ENCODE measurements at places on chromosomes 16 and 17. TPM values are rescaled to one million over a fixed set of nuclear protein-coding genes. Genes with fewer than 3 reads are reported as not detected.

The FOXN1 gene
- not detected for total RNA-seq

The KRTAP1-1 gene
- total RNA-seq = not detected

The PPP1R27 gene
- total RNA-seq = not detected

The PSMD3 gene
- 149 TPM for total RNA-seq

The KRT24 gene
- not detected for total RNA-seq

The SIAH1 gene
- 14.3 TPM for total RNA-seq

The ARL5C gene
- total RNA-seq = not detected

The TBC1D3I gene
- 0.45 TPM for total RNA-seq

The CCDC144A gene
- 1.7 TPM for total RNA-seq

The GAS2L2 gene
- 0.27 TPM for total RNA-seq

The ATP1B2 gene
- 0.38 TPM for total RNA-seq

The LAT gene
- 193 TPM for total RNA-seq

DNA sequence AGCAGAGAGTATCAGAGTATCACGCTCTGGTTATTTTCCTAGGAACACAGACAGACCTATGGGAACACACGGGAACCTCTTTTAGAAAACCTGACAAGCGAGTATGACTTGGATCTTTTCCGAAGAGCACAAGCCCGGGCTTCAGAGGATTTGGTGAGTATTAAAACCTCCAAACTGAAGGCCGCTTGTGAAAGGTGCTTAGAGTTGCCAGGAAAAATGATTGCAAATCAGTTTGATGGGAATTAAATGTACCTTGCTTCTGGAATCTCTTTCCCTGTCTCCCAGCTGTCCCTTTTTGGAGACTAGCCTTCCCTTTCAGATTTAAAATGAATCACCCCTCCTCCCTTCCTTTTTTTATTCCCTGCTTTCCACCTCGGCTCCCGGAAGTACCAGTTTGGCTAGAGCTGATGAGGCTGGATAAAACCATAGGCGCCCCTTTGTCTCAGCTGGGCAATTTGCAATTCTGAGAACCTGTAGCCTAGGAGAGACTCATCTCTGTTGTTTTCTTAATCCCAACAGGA is 27.3 kb downstream of the KAT7 start:
- H3K4me3 ChIP-seq = no peak overlapping the region
- H3K36me3 ChIP-seq = peaks cover 48% of the 10 kb centered on the region
- H3K27me3 ChIP-seq = no peaks in the 10 kb centered on the region

DNA sequence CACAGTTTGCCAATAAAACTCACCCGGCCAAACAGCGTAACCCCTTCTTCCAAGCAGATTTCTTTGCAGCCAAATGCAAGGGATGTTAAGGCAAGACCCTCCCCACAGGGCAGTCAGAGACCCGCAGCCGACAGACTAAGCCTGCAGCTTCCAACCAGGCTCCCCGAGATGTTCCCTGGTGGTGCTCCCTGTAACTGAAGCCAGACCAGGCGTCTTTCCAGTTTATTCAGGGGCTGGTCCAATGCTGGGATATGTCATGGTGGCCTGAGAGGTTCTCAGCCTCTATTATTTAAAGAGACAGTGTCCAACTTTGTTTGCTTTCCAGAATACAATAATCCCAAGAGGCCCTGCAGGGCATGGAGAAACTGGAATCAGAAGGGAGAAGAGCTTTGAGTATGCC is at the start of gene PMP22:
Gene PMP22, minus strand, starts transcription at position 196 of the 400 bp plus-strand sequence. CDS start 4,599 bp downstream, outside the sequence.
- H3K27ac ChIP-seq = no peak within 1 kb of the TSS
- no peaks in the 10 kb centered on the region for H3K36me3 ChIP-seq
- H3K27me3 ChIP-seq = peaks cover 67% of the 10 kb centered on the region
- H3K4me1 ChIP-seq = peaks cover 8% of the 10 kb centered on the region
- DNase-seq = no peak
- H3K4me3 ChIP-seq = no peak within 1 kb of the TSS

GRCh38 chr16:90035902-90036301 is 16.6 kb upstream of the DBNDD1 start:
- H3K4me3 ChIP-seq = no peak overlapping the region
- H3K36me3 ChIP-seq = peaks cover 21% of the 10 kb centered on the region
- no peak for DNase-seq
- no peaks in the 10 kb centered on the region for H3K4me1 ChIP-seq

DNA sequence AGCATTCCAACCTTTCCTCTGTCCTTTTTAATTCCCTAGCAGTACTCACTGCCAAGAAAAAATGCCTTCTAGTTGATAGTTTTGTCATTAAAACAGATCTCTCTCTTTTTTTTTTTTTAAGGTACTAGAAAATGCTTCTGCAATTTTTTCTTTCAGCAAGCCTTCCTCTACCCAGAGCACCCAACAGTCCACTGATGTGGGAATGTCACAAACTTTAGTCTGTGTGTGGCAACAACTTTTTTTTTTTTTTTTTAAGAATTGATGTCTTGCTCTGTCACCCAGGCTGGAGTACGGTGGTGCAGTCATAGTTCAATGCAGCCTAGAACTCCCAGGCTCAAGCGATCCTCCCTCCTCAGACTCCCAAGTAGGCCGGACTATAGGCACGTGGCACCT is 34.7 kb downstream of the CDRT15 start:
- peak overlapping the region; percentile 80 for H3K27ac ChIP-seq
- no peaks in the 10 kb centered on the region for H3K27me3 ChIP-seq
- peaks cover 31% of the 10 kb centered on the region for H3K36me3 ChIP-seq
- H3K4me1 ChIP-seq = peaks cover 91% of the 10 kb centered on the region
- no peak for DNase-seq

- no peak for DNase-seq
- H3K36me3 ChIP-seq = no peaks in the 10 kb centered on the region
- no peak overlapping the region for H3K4me3 ChIP-seq
- H3K27ac ChIP-seq = no peak overlapping the region
- peaks cover 10% of the 10 kb centered on the region for H3K4me1 ChIP-seq
- H3K27me3 ChIP-seq = no peaks in the 10 kb centered on the region
Measured at GRCh38 chr17:44279346-44279665, 11.4 kb upstream of the SLC4A1 start.

GRCh38 chr17:73400915-73401545 is 89.2 kb upstream of the CDC42EP4 start:
- H3K27me3 ChIP-seq = no peaks in the 10 kb centered on the region
- no peak overlapping the region for H3K4me3 ChIP-seq
- DNase-seq = no peak
- no peaks in the 10 kb centered on the region for H3K4me1 ChIP-seq

GRCh38 chr17:12726131-12726530 is 60.4 kb downstream of the MYOCD start:
- H3K4me1 ChIP-seq = no peaks in the 10 kb centered on the region
- H3K36me3 ChIP-seq = no peaks in the 10 kb centered on the region
- no peak overlapping the region for H3K27ac ChIP-seq
- peaks cover 2% of the 10 kb centered on the region for H3K27me3 ChIP-seq
- no peak overlapping the region for H3K4me3 ChIP-seq

- no peaks in the 10 kb centered on the region for H3K27me3 ChIP-seq
- H3K4me1 ChIP-seq = peaks cover 23% of the 10 kb centered on the region
- peak overlapping the region; percentile 61 for H3K27ac ChIP-seq
- peaks cover 60% of the 10 kb centered on the region for H3K36me3 ChIP-seq
- no peak overlapping the region for H3K4me3 ChIP-seq
Measured at GRCh38 chr16:50671644-50672260, 9.4 kb downstream of the SNX20 start.

GRCh38 chr16:16120044-16120381 is 103.3 kb downstream of the ABCC6 start:
- no peak overlapping the region for H3K4me3 ChIP-seq
- no peak for DNase-seq
- H3K4me1 ChIP-seq = no peaks in the 10 kb centered on the region
- no peak overlapping the region for H3K27ac ChIP-seq
- H3K27me3 ChIP-seq = no peaks in the 10 kb centered on the region
- H3K36me3 ChIP-seq = peaks cover 86% of the 10 kb centered on the region

DNA sequence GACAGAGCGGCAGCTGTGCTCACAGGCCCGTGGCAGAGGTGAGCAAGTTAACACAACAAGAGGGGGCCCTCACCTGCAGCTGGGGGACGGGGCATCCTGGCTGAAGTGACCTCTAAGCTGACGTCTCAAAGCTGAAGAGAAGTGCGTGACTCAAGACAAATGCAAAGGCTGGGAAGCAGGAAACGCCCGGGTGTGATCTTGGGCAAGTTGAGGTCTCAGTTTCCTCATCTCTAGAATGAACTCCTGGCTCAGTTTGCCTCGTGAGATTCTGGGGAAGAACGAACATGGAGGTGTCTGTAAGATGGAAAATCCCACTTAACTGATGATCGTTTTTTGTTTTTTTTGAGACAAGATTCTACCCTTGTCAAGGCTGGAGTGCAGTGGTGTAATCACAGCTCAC is 40.1 kb upstream of the C1QL1 start:
- H3K27ac ChIP-seq = no peak overlapping the region
- H3K27me3 ChIP-seq = peaks cover 8% of the 10 kb centered on the region
- no peak for DNase-seq

GRCh38 chr16:47873434-47873833 is 282.4 kb downstream of the ABCC12 start:
- H3K27me3 ChIP-seq = peaks cover 2% of the 10 kb centered on the region
- H3K4me3 ChIP-seq = no peak overlapping the region
- H3K4me1 ChIP-seq = no peaks in the 10 kb centered on the region
- peak; percentile 18 for DNase-seq
- no peak overlapping the region for H3K27ac ChIP-seq

DNA sequence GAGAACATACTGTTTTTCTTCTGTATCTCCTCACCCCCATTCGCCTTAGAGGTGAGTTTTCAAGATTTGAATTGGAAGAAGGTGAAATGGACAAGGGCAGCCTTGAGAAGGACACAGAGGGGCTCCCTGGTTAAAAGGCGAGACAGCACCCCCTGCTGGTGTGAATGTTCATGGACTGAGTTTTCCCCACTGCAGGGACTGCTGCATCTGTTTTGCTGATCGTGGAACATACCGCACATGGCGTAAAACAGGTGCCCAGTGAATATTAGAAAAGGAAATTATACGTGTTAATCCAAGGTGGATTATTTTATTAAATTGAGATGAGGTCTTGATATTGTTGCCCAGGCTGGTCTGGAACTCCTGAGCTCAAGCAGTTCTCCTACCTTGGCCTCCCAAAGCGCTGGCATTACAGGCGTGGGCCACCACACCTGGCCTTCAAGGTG is 54.5 kb downstream of the NDE1 start:
- H3K4me3 ChIP-seq = no peak overlapping the region
- peak overlapping the region; percentile 25 for H3K27ac ChIP-seq
- peaks cover 19% of the 10 kb centered on the region for H3K36me3 ChIP-seq
- H3K4me1 ChIP-seq = peaks cover 15% of the 10 kb centered on the region
- no peaks in the 10 kb centered on the region for H3K27me3 ChIP-seq
- peak; percentile 87 for DNase-seq

GRCh38 chr17:1490643-1491442 is 1.6 kb downstream of the MYO1C start:
- peaks cover 4% of the 10 kb centered on the region for H3K27me3 ChIP-seq
- peak overlapping the region; percentile 81 for H3K4me3 ChIP-seq
- H3K4me1 ChIP-seq = peaks cover 18% of the 10 kb centered on the region

GRCh38 chr16:69093974-69094373 is 11.5 kb upstream of the HAS3 start:
- H3K27ac ChIP-seq = no peak overlapping the region
- H3K4me1 ChIP-seq = peaks cover 6% of the 10 kb centered on the region
- no peaks in the 10 kb centered on the region for H3K36me3 ChIP-seq
- no peaks in the 10 kb centered on the region for H3K27me3 ChIP-seq
- no peak for DNase-seq
- no peak overlapping the region for H3K4me3 ChIP-seq

DNA sequence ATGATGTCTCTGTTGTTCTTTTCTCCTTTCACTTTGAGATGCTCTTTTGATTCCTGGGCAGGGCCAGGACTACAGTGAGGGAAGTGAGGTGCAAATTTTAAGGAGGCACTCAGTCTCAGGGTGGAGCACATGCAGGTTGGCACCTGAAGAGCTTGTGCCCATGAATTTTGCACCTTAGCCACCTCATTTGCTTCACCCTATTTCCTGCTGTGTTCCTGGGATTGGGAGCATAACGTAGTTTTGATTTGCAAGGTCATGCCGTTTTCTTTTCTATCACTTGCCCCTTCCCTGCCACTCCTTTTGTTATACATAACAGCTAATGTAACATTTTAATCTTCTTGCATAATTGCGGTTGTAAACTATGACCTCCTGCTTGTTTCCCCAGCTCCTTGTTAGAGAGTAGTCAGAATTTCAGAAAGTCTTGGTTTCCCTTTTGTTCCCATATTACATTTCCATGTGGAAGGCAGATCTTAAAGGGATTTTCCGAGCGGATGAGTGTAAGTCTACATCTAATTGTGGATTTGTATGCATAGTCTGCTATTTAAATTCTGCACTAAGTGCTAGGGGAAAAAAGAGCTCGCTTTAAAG is 9.8 kb downstream of the PMFBP1 start:
- no peak overlapping the region for H3K4me3 ChIP-seq
- no peak overlapping the region for H3K27ac ChIP-seq
- no peaks in the 10 kb centered on the region for H3K36me3 ChIP-seq
- H3K4me1 ChIP-seq = no peaks in the 10 kb centered on the region

DNA sequence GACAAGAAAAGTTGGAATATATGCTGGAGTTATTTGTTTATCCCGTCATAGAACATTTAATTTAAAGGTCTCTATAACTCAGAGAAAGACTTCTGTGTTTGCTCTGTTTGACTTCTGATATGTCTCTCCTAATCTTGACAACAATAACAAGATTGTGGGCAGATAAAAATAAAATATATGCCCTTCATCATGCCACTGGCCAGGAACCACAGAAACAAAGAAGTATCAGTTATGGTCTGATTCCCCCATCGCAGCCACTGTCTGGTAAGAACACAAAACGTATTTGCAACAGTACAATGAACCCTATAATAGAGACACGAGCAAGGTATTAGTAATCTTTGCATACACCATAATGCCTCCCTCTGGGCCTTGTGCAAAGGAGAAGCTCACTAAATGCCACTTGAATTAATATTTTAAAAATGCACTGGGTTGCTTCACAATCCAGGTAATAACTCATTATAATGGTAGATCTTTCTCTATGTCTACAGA is 1498.3 kb downstream of the CDH11 start:
- no peak for DNase-seq
- no peaks in the 10 kb centered on the region for H3K27me3 ChIP-seq
- no peak overlapping the region for H3K4me3 ChIP-seq
- no peaks in the 10 kb centered on the region for H3K4me1 ChIP-seq
- no peaks in the 10 kb centered on the region for H3K36me3 ChIP-seq

- H3K27ac ChIP-seq = no peak overlapping the region
- no peaks in the 10 kb centered on the region for H3K36me3 ChIP-seq
- peaks cover 37% of the 10 kb centered on the region for H3K4me1 ChIP-seq
- no peak overlapping the region for H3K4me3 ChIP-seq
- DNase-seq = no peak
- no peaks in the 10 kb centered on the region for H3K27me3 ChIP-seq
Measured at GRCh38 chr16:48620445-48620844, 10.5 kb upstream of the N4BP1 start.

DNA sequence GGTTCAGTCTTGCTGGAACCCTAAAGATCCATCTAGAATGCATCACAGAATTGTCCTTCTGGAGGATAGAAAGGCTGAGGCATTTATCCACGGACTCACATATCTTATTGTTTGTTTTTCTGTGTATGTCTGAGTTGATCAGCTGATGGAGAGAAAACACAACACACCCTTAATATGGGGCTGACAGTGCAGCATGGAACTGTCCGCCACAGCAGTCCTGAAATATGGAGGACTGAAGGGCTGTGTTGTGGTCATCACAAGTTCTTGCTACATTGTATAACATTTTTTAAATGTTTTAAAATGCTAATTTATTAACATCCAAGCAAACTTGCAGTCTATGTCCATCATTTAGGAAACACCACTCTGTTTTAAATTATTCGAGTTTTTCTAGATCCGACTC is 448.9 kb upstream of the ERCC4 start:
- H3K36me3 ChIP-seq = no peaks in the 10 kb centered on the region
- no peak overlapping the region for H3K4me3 ChIP-seq
- DNase-seq = no peak
- no peaks in the 10 kb centered on the region for H3K4me1 ChIP-seq
- H3K27me3 ChIP-seq = no peaks in the 10 kb centered on the region
